T-helper 22 cell (primary cell): ENCODE measurements at places on chromosomes 7 and 10.

DNA sequence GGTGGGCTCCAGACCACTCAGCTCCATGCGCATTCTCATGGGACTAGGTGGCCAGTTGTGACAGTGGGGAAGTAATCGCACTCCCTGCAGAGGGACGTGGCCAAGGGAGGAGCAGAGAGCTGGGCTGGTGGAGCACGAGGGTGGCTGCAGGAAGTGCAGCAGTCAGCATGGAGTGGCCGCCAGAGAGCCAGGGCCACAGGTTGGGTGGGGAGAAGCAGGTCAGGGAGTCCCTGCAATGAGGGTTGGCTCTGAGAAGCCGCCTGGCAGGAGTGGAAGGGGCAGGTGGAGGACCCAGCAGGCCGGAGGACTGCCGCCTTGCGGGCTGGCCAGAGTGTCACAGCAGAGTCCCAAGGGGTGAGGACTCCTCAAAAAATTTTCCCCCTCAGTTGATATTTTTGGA lies 26.2 kb downstream of the FKBP6 start:
- no peak for DNase-seq

DNA sequence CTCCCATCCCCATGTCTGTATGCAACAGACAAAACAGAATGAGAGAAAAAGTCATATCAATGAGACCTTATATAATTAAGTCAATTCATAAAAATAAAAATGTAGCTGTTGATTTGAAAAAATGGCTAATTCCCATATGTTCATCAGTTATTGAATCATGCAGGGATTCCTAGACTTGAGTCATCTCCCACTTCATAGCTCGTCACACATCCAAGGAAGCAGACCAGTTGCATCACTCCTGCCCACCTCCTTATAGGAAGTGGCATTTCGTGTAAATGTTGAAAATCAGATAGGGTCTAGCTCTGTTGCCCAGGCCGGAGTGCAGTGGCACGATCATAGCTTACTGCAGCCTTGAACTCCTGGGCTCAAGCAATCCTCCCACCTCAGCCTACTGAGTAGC lies 56.1 kb upstream of the SH2B2 start:
- no peak for DNase-seq

DNA sequence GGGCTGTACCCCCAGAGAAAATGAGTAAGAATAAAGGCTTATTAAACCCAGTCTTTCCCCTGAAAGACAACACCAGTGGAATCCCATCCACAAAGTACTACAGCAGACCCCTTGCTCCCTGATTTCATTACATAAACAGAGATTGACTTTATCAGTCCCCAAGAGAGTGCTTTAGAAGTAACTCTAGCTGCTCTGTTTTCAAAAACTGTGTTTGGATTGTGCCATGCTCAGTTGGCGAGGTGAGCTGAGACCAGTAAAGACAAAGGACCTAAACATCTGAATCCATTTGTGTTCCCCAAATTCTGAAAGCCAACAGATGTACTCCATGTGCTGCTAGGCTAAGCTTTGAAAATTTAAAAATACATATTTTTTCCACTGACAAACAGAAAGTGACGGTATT lies 127.0 kb downstream of the ATE1 start:
- no peak for DNase-seq

- no peak for DNase-seq
Measured at GRCh38 chr10:113161066-113161465, 211.0 kb downstream of the TCF7L2 start.

- DNase-seq: no peak
Measured at GRCh38 chr10:129332476-129332875, 134.6 kb upstream of the MGMT start.

DNA sequence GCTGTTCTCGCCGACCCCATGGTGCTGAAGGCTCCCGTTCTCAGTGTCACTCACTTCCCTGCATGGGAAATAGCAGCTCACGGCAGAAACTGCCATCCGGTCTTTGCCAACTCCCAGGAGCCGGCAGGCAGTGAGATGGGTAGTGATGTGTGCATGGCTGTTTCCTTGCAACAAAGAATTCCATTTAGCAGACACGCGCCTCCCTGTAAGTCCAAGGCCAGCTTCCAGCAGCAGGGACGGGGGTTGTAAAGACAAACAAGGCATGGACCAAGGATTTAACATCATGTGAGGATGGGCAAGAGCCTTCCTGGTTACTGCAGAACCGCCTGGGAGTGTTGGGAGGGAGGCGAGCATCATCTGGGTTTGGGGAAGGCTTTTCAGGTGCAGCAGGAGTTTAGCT lies 273.1 kb downstream of the GLRX3 start:
- no peak for DNase-seq

GRCh38 chr7:87046456-87046855 lies 13.0 kb downstream of the ELAPOR2 start:
- DNase-seq: no peak
